Stimulated activated CD8-positive, alpha-beta memory T cell treated with anti-CD3 and anti-CD28 coated beads, Interleukin-7, amount 100 ng/mL, for 24 hours (primary cell): ENCODE measurements at places on chromosomes 1 and 21.

DNA sequence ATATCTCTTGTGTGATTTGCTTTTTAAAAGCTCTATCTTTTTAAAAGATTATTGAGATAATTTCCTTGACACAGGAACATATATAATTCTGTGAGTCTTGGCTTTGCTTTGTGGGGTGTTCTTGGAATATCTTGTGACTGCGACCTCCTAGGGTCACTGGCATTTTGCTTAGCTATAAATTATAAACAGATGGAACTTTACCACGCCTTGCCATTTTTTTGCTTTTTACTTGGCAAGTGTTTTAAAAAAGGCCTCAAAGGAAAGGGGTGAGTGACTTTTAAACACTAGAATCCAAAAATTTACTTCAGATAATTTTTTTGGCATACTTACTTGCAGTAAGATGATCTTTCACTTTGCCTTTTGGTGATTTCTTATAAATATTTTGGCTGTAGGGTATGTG lies 43.6 kb downstream of the ALG6 start:
- DNase-seq: no peak

DNA sequence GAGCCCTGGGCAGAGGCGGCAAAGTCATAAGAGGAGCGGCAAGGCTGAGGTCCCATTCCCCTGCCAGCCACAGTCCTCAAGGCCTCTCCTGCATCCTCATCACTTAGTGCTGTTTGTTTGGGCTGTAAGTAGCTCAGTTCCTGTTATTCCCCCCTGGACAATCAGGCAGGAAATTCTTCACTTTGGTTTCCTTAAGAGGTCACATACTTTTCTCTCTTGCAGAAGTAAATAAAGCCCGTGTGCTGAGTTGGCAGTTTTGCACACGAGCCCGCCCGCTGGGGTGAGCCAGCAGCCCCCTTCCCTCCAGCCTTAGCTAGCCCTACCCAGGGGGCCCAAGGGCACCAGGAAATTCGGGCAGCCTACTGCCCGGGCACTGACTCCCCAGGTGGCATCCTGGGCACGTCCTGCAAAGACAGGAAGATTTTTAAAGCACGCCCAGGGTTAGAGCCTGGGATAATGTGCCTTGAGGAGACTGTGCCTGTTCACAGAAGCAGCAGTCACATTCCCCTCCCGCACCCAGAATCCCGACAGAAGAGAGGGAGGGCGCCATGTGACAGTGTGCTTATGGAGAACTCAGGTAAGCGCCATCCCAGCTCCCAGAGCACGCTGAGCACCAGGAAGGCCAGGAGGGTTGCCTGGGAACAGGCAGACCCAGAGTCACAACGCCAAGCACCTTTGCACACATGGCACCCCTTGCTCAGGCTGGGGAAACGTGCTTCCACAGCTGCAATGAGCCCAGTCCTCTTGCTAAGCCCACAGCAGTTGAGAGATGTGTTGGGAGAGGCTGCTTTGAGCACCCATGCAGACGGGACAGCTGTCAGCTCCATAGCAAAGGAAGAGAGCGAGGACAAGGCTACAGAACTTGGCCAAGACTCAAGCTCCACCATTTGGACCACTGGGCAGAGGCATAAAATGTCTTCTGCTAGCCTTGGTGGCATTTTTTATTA lies 144.5 kb upstream of the TMEM51 start:
- DNase-seq: no peak

DNA sequence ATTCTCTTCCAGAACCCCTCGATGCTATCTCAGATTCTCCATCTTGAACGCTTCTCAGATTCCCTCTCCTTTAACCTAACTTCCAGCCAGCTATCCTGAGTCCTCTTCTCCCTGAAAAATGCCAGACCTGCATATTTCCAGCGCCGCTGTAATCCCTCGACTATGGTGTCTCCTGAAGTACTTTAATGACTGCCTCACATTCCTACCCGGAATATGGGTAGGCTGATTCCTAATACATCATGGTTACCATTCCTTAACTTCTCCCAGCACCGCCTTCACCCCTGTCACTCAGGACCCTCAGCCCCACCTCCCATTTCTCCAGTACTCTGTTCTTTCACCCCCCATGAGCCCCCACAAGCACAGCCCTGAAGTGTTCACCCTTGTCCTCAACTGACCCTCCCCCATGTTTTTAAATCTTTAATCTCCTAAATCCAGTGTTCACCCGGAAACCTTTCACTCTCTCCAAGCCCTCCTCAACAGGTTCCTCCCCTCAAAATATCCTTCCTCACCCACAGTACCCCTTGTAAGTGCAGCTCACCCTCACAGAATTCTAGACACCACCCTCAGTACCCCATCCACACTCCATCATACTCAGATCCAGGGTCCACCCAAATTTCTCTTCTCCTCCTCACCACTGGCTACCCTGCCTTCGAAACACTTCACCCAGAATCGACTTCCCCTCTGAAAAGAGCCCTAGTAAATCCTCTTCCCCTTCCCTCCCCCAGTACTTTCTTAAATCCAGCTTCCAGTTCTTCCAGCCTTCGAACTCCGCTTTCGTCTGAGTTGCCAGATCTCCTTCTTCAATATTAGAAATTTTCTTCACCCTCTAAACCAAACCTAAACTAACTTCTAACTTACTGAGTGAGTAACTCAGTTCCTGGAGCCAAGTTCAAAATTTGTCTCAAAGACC lies 922 bp downstream of the CPT2 start:
- DNase-seq: no peak

DNA sequence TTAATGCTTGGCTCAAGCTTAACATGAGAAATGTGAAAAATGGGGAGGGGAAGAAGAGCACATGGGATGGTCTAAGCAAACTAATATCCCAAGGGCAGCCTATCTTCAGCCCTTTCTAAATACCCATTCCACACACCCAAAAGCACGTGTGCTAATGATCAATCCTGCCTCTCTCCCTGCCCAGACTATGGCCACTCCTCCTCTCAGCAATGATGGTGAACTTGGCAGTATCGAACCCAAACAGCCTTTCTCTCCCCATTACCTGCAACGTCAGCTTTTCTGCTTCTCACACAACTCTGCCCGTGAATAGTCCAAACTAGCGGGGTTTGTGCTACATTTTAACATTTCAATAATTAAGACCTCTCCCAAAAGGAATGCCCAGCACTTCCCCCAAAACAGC lies 41.6 kb downstream of the SSBP3 start:
- DNase-seq: no peak

DNA sequence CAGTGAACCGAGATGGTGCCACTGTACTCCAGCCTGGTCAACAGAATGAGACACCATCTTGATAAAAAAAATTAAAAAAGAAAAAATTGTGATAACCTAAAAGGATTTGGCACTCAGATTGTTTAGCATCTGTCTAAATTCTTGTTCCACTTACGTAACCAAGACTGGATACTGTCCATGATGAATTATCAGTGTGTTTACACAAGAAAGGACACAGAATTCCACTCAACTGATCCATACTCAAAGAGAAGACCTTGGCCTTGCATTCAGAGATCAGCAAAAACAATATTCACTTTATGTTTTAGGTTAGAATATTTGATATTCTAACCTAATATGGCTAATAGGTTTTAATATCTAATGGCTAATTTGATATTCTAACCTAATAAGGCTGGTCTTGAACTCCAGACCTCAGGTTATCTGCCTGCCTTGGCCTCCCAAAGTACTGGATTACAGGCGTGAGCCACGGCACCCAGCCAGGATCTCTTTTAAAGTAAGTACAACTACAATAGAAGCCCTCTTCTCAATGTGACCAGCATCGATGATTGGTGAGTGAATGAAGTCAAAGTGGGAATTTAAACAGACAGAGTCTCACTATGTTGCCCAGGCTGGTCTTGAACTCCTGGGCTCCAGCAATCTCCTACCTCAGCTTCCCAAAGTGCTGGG lies 43.1 kb upstream of the COX20 start:
- DNase-seq: no peak

DNA sequence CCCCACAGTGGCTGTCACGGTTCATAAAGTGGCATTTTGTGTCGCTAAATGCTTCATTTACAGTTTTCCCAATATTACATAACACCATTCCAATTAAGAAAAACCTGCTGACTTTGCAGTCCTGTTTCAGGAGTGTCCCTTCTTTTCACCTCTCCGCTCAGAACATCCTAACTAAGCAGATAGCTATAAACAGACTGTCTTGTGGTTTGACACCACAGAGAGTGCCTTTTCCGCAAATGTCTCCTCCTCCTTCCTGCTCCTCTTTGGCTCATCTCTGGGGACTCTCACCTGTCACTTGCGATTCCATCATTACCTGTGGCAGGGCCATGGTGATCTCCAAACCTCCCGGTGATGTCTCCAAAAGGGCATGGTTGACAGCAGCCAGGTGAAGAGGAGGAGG lies 119.0 kb downstream of the CNIH3 start:
- no peak for DNase-seq

DNA sequence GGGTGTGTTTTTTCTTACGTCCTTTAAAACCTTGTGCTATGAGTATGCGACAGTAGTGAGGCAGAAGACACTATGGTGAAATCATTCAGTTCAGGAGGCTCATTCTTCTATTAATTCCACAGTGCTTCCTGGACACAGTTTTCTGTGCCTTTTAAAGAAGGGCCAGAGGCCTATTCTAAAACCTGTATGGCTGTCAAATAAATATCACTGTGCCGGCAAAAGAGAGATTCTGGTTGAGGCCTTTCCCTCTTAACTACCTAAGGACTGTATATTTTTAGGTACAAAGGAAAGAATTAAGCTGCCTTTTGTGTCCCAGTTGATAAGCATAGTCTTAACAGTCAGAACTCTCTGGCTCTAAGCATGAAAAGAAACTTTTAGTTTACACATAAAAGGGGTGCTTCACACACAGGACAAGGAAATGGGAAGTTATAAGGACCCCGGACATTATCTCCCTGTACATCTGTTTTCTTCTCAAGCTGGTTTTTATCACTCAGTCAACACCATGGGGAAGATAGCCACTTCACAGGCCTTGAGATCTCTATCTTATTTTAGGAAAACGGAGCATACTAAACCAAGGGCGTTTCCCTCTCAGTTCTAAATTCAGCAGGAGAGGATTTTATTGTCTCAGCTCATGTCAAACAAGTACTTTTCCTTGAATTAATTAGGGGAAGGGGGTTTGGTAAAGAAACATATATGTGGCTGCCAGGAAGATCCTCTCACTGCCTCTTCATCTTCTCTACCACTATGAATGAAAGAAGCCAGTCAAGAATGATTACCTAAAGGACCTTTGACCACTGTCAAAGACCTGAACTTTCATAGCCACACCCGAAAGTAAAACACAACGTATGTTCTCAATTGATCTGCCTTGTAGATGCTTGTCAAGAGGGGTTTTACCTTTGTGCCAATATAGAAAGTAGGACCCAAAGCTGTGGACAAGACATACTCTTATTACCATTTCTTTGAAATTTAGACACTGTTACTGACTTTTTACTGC lies 71.4 kb upstream of the HSPA13 start:
- no peak for DNase-seq

- no peak for DNase-seq
Observed at GRCh38 chr1:19353596-19353995, 41.5 kb downstream of the SLC66A1 start.

DNA sequence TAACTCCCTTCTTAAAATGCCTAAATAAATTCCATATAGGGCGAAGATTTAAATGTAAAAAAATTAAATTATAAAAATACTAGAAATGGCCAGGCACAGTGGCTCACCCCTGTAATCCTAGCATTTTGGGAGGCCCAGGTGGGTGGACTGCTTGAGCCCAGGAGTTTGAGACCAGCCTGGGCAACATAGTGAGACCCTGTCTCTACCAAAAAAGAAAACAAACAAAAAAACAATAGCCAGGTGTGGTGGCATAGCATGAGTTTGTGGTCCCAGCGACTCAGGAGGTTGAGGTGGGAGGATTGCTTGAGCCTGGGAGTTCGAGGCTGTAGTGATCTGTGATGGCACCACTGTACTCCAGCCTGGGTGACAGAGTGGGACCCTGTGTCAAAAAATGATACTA lies 17.8 kb downstream of the SORT1 start:
- no peak for DNase-seq

GRCh38 chr1:21295545-21295944 lies 5.3 kb upstream of the ECE1 start:
- DNase-seq: no peak

DNA sequence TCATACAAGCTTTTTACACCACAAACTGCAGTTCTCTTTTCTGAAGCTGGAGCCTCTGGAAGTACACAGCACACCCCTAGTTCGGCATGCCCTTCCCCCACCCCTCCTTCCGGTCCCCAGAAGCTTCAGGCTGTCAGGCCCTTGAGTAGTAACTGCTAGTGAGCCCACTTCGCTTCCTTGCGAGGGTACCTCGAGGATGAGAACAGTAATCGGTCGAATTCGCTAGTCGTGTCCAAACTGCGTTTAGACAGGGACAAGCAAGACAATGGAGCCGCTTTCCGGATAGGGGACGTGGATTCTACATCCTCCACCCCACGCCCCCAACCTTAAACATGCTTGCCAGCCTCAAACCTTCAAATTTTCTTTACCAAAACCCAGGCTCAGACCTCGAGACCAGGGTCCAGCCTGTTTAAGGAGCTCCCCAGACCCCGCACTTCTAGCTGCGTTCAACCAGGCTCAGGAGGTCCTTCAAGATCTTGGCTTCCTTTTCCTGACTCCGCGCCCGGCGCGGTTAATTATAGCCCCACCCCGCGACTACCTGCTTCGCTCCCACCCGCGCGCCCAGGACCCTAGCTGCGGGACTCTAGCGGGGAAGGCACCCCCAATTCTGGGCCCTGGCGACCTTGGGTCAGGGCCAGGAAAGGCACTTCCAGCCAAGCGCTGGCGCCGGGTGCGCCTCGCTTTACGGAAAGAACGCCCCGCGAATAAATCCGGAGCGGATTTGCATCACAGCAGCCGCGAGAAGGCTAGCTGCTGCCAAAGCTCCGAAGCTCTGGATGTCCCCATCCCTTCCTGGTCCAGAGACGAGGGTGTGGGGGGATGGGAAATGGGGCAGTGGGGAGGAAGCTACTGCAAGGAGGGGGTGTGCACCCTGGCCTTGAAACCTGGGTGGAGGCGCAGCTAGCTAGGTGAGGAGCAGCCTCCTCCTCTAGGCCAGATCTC lies 8.1 kb upstream of the TSPAN1 start:
- no peak for DNase-seq

- DNase-seq: no peak
Observed at GRCh38 chr21:45059121-45059520, 15.3 kb upstream of the ADARB1 start.

DNA sequence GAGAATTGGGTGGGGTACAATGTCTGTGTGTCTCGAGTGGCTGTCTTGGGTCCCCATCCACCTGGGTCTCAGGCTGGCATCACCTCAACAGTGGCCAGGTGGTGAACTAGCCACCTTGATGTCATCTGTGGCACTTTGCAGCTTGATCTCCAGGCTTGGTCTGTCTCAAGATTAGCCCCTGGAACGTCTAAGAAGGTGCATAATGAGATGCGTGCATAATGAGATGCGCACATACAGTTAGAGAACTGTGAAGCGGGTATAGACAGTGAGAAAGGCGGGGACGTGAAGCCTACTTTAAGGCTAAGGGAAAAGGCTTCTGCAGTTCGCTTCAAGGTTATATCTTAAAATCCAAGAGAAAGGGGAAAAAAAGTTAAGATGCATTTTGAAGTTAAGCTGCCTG lies 98.7 kb downstream of the WDR4 start:
- no peak for DNase-seq

DNA sequence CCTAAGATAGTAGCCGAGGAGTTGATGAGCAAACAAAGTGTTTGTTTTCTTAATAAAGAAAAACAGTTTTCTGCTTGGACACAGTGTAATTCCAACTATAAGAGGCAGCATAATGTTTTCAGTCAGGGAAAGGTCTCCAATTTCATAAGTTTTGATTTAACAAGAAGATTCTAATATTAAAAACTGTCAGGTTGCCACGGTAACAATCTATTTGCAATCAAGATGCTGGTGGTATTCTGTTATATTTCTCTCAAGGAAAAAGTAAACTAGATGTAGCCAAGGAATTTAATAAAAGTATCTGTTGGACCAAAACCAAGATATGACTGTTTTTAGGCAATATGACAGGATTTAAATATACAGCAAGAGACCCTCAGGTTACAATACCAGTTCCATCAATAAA lies 211.7 kb downstream of the SMYD3 start:
- DNase-seq: no peak
